ENCODE measurements at places on chromosomes 4 and X.
A peak's percentile ranks its signal among the peaks of the same experiment; 100 is the strongest.

GRCh38 chr4:163554870-163555465 is 60.5 kb downstream of the TMA16 start:
- H3K36me3 ChIP-seq = no peaks in the 10 kb centered on the region
- peaks cover 6% of the 10 kb centered on the region for H3K27me3 ChIP-seq
- DNase-seq = peak; percentile 29
- H3K27ac ChIP-seq = no peak overlapping the region
- no peak overlapping the region for H3K4me3 ChIP-seq

GRCh38 chr4:75434105-75434504 is 80.1 kb downstream of the RCHY1 start:
- H3K4me1 ChIP-seq = no peaks in the 10 kb centered on the region
- H3K27ac ChIP-seq = no peak overlapping the region
- no peak for DNase-seq
- H3K4me3 ChIP-seq = no peak overlapping the region

- H3K36me3 ChIP-seq = no peaks in the 10 kb centered on the region
- DNase-seq = no peak
- H3K27me3 ChIP-seq = no peaks in the 10 kb centered on the region
- peak overlapping the region; percentile 60 for H3K27ac ChIP-seq
Observed at GRCh38 chrX:22739276-22739675, 260.5 kb upstream of the DDX53 start.

- H3K4me3 ChIP-seq = no peak overlapping the region
- peaks cover 69% of the 10 kb centered on the region for H3K4me1 ChIP-seq
- H3K27me3 ChIP-seq = peaks cover 2% of the 10 kb centered on the region
- H3K27ac ChIP-seq = no peak overlapping the region
- DNase-seq = no peak
- no peaks in the 10 kb centered on the region for H3K36me3 ChIP-seq
Observed at GRCh38 chr4:41413670-41414411, 124.1 kb upstream of the LIMCH1 start.

- H3K4me3 ChIP-seq = no peak overlapping the region
- H3K36me3 ChIP-seq = peaks cover 40% of the 10 kb centered on the region
- no peak overlapping the region for H3K27ac ChIP-seq
- no peak for DNase-seq
- peaks cover 44% of the 10 kb centered on the region for H3K4me1 ChIP-seq
Observed at GRCh38 chr4:109818268-109818667, 2.7 kb downstream of the GAR1 start.

GRCh38 chr4:186033027-186033426 is 35.9 kb upstream of the TLR3 start:
- H3K4me1 ChIP-seq = no peaks in the 10 kb centered on the region
- DNase-seq = no peak
- H3K27ac ChIP-seq = no peak overlapping the region
- H3K4me3 ChIP-seq = no peak overlapping the region
- H3K36me3 ChIP-seq = peaks cover 7% of the 10 kb centered on the region

Measured in HFFc6 (cell line).